Stimulated activated CD4-positive, alpha-beta T cell treated with anti-CD3 and anti-CD28 coated beads, Interleukin-2, amount 100 ng/mL, for 24 hours (primary cell): ENCODE measurements at places on chromosomes 1 and 21.

GRCh38 chr1:9490605-9491339 is 48.5 kb upstream of the SLC25A33 start:
- peak; percentile 91 for DNase-seq

DNA sequence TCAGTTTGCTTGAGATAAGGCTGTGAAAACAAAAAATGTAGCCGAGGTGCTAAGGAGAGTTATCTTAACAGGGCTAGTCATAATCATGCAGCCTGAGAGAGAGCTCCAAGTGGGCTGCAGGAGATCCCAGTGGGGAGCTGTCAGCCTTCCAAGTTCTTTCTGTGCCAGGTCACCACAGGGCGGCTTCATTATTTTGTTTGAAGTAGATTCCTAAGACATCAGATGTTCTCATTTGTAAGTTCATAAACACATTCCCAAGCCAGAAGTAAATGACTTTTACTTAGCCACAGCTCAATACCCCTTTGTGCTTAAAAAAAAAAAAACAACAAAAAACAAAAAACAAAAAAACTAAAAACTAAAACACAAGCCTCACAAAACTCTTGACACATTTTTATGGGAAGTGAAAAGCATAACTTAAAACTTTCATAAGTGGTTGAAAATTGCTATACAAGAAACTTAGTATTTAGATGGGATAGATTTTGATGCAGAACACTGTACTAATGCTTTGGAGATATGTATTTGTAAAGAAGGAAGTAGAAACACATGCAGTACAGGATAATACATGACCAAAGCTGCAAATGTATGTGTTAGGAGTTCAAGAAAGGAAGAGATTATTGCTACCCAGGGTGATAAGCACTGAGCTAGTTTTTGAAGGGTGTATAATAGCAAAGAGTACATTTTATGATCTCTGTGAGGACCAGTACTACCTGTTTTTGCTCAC is 8.6 kb downstream of the CDC14A start:
- DNase-seq, result no peak

- DNase-seq, result no peak
These were observed 33.0 kb downstream of the RUNX1 start for GRCh38 chr21:35016071-35016470.

DNA sequence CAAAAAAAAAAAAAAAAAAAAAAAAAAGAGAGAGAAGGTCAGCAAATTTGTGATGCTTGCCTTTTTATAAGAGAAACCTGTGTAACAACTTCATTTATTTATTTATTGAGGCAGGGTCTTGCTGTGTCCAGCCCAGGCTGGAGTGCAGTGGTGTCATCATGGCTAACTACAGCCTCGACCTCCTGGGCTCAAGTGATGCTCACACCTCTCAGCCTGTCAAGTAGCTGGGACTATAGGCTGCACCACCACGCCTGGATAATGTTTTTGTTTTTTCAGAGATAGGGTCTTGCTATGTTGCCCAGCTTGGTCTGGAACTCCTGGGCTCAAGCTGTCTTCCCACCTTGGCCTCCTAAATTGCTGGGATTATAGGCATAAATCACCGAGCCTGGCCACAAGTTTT is 42.4 kb downstream of the DHCR24 start:
- no peak for DNase-seq

GRCh38 chr1:234611225-234611846 is 1.4 kb upstream of the IRF2BP2 start:
- DNase-seq, result no peak

GRCh38 chr21:24759348-24760075 is 847.8 kb downstream of the MRPL39 start:
- DNase-seq, result no peak

DNA sequence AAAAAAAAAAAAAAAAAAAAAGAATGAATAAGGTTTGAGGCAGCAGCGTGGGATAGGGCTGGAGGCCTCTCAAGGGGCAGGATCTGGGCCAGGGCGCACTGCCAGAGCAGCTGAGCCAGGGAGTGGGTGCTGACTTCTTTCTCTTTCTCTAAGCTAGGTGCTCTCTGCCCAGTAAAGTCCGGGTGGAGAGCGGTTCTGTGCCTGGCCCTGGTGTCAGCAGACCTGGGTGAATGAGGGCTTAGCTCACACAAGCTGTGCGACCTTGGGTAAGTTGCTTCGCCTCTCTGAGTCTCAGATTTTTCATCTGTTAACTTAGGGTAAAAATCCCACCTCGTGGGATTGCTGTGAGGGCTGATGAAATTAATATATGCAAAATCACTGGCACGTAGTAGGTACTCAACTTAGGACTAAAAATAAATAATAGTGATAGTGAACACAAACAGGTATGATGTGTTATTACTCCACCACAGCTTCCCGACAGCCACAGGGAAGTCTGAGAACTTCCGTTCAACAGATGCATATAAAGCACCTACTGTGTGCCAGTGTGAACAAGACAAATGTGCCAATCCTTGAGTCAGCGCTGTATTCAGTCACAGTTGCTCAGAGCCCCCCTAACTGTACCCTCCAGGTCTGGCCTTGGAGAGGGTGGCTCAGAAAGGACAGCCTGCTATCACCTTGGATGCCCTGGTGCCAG is 2.0 kb upstream of the FAM131C start:
- no peak for DNase-seq

- DNase-seq, result no peak
These were observed 8.3 kb downstream of the GRHL3 start for GRCh38 chr1:24327486-24327885.

- DNase-seq, result no peak
These were observed 19.7 kb upstream of the CHIA start for GRCh38 chr1:111270771-111271463.
